ENCODE measurements at places on chromosomes 5 and 9. TPM values are rescaled to one million over a fixed set of nuclear protein-coding genes. Genes with fewer than 3 reads are reported as not detected.

Gene ANXA2R
- total RNA-seq = 1.4 TPM

Gene KIF20A
- total RNA-seq = 44.1 TPM

Gene WHRN
- 0.78 TPM for total RNA-seq

Gene SH3RF2
- total RNA-seq = 2.5 TPM

Gene SLC25A2
- not detected for total RNA-seq

Gene TPPP
- total RNA-seq = not detected

Gene SREK1IP1
- total RNA-seq = 11.3 TPM

Gene PLPPR1
- total RNA-seq = not detected

Gene EQTN
- total RNA-seq = not detected

Gene PCDHB6
- 0.64 TPM for total RNA-seq

Gene CMBL
- total RNA-seq = 19.3 TPM

Gene KIF4B
- 0.08 TPM for total RNA-seq

Gene HTR4
- total RNA-seq = not detected

Gene FOXD4L6
- 1.4 TPM for total RNA-seq

Gene HSD17B3
- total RNA-seq = not detected

Gene RORB
- 3.1 TPM for total RNA-seq

Gene HAVCR1
- total RNA-seq = not detected

Gene SEMA4D
- total RNA-seq = 0.91 TPM

Gene UGCG
- 71.4 TPM for total RNA-seq

Gene TEX48
- not detected for total RNA-seq

Gene FCN2
- total RNA-seq = not detected

Gene DAP
- 95.6 TPM for total RNA-seq
